CD4-positive, alpha-beta T cell treated with Interleukin-21 for 1 hour (primary cell): ENCODE measurements at places on chromosomes 12 and 14.
A peak's percentile ranks its signal among the peaks of the same experiment; 100 is the strongest.

DNA sequence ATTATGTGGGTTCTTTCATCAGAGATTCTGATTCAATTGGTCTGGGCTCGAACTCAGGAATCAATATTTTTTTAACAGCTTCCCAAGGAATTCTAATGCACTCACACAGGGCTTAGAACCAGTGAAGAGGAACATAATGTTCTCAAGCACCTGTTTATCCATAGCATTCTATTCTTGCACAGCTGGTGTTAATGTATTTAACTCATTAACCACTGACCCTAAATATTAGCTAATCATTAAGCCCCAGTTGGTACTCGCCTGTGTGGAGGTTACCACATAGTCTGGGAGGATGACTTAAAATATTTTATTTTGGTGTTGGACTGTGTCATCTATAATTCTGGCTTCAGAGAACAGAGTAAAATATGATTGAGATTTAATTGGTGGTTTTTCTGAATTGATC, 45.3 kb downstream of the LRP6 start:
- no peak for DNase-seq

DNA sequence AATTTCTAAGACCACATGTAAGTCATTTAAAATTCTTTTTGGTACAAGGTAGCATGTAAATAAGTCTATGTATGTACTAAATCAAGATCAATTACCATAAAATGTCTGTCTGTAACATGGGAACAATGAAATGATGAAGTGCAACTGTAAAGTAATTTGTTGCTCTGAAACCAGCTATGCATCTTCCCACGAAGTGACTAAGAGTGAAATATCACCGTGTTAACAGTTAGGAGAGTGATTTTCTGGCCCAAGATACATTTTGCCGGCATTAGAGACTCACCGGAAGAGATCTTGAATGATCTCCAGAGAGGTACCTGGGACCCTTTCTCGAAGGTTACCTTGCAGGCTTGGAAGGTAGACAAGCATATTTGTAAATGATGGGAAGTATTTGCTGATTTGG, 105.8 kb downstream of the SAMD4A start:
- no peak for DNase-seq

DNA sequence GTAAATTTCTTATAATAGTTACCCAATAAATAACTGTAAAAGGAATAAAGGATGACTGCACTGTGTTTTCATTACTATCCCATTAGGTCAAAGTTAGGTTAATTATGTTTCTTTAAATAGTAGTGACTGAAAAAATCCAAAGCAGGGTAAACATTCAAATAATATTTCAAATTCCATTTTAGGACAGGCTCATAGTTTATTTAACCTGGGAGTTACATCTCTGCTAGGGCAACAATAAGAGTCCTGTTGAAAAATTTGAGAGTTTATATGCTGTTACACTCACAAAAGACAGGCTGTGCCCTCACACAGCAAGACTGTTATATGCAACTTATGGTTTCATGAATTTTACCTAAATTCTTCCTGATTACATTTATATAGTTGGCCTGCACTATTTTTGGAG, 8.0 kb downstream of the ERP27 start:
- DNase-seq: no peak

DNA sequence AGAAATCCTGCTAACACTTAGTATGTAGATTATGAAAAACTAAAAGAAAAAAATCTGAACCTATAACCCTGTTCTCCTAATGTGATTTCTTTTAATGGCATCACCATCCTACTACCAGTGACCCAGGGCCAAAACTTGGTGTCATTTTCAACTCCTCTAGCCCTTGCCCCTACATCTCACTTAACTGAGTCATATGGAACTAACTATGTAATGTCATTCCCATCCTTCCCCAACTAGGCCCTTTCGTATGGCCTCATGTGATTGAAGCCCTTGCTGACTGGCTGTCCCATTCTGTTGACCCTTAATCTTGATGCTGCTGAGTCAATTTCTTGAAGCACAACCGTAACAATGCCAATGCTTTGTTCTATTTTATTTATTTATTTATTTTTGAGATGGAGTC, 7.6 kb downstream of the DMAC2L start:
- no peak for DNase-seq

- no peak for DNase-seq
These were observed 24.4 kb downstream of the B4GALNT3 start for GRCh38 chr12:484096-484495.

DNA sequence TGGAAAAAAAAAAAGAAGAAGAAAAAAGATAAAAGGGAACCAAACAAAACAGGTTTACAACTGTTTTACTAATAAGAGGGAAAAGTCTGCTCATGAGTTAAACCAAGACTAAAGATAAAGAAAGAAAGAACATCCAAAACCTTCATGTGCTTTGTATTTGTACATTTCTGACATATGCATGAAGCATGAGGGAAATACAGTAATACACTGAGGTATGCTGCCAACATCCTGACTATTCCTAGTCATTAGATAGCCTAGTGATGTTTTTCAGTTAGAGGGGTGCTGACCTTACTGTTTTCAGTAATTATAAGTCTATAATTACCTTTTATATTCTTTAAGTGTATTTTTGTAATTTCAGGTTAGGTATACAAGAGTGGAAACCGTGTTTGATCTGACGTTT, 793.3 kb downstream of the DIO2 start:
- no peak for DNase-seq

GRCh38 chr14:61524211-61524806, 171.0 kb upstream of the HIF1A start:
- DNase-seq: no peak

GRCh38 chr14:58191763-58192601, 8.0 kb upstream of the ACTR10 start:
- no peak for DNase-seq

GRCh38 chr14:93941293-93941910, 14.3 kb downstream of the FAM181A start:
- no peak for DNase-seq

- DNase-seq: no peak
These were observed 8.5 kb downstream of the RACGAP1 start for GRCh38 chr12:50016501-50017475.

DNA sequence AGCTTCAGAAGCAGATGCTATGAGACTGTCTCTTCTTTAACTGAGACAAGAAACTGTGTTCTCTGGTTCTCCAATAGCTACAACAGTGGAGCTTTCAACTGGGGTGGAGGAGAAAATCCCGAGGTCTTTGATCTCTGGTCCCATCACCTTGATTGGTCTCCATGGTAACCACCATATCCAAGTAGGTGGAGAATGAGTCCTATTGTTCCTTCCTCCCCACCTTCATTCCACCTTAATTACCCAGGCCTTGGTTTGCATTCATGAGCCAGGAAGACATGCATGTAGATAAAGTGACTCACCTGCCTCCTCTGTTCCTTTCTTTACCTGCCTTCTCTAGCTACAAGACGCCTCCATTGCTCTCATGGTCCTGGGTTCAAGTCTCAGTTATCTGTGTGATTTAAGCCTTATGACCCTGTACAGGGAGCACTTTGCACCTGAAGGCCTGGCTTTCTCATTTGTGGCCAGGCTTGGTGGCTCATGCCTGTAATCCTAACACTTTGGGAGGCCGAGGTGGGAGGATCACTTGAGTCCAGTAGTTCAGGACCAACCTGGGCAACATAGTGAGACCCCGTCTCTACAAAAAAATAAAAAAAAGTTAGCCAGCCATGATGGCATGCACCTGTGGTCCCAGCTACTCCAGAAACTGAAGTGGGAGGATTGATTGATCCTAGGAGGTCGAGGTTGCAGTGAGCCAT, 157.7 kb upstream of the TBX3 start:
- DNase-seq: no peak

- no peak for DNase-seq
These were observed 378.7 kb upstream of the KITLG start for GRCh38 chr12:88958946-88959345.

DNA sequence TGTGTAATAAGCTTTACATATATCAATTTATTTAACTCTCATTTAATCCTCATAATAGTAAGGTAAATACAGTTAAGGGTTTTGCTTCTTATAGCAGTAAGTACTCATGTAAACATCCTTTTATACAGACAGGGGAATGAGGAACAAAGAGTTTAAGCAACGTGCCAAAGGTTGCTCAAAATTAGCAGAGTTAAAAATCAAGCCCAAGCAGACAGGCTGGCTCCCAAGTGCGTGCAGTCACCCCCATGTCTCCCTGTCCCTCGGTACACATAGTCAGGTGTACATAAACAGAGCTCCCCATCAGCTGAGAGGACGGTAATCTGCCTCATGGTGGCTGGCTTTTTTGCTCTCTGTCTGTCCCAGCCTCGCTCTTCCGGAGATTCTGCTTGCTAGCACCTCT, 126.4 kb downstream of the DERA start:
- no peak for DNase-seq

DNA sequence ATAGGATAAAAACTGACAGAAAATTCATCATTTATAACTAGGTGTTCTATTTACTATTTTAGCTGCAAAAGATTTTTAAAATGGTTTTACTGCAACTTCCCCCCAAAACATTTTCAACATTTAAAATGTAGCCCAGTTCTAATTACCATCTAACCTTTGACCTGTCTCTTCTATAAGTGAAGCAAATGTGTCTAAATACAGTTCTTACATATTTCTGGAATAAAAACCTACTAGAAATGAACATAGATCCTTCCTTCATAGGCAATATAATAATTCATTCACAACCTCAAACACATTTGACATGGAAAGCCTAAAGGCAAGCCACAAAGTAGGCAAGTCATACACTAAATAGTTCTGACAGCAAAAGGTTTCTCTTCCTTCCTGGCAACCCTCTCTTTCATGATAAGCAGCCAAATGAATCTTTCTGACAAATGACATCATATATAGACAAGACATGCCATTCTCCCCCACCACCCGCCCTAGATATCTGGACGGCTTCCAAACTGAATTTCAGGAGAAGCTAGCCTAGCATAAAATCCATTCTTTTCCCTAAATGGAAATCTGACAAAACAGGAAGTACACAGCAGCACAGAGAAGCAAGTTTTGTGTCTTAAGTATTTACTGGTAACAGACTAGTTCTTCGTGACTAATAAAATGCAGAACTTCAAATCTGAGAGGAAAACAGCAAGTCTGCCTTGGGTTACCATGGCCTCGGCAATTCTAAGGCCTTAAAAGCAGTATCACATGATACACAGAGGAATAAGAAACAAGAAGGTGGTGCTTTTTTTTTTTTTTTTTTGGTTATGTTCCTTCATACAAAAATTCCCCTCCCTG, 17.2 kb upstream of the ARID4A start:
- DNase-seq: peak; percentile 51

DNA sequence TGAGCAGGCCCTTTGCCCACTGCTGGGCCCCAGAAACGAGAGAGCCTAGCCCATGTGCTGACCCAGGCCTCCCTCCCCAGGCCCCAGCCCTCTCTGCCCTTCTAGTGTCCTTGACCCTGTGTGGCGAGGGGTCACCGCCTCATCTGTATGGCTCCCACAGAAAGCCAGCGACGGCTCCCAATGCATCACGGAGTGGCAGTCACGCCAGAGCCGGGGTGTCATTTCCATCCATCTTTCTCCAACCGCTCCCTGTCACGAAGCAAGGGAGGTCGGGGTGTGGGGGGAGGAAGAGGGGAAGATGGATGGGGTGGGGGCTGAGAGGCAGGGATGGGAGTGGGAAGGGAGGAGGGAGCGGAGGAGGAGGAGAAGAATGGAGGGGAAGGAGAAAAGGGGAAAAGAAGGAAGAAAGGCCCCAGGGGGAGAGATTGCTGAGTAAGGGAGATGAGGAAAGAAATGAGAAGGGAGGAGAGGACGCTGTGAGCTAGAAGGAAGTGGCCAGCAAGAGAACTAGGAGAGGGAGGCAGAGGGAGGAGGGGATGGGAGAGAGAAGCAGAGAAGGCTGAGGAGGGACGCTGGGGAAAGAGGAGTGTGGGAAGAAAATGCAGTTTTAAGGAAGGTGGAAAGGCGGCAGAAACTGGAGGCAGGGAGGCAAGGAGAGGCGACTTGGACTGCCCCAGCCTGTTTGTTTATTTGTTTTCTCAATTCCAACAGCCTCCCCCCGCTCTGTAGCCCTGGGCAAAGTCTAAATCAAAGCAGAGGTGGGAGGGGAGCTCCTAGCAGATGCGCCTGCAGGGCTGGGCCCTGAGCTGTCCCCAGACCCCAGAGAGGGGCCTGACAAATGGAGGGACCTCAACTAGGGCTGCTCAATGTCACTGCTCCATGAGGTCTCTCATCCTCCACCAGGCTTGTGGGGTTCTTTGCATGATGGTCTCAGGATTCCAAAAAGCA, 75.5 kb upstream of the LHX5 start:
- DNase-seq: no peak

DNA sequence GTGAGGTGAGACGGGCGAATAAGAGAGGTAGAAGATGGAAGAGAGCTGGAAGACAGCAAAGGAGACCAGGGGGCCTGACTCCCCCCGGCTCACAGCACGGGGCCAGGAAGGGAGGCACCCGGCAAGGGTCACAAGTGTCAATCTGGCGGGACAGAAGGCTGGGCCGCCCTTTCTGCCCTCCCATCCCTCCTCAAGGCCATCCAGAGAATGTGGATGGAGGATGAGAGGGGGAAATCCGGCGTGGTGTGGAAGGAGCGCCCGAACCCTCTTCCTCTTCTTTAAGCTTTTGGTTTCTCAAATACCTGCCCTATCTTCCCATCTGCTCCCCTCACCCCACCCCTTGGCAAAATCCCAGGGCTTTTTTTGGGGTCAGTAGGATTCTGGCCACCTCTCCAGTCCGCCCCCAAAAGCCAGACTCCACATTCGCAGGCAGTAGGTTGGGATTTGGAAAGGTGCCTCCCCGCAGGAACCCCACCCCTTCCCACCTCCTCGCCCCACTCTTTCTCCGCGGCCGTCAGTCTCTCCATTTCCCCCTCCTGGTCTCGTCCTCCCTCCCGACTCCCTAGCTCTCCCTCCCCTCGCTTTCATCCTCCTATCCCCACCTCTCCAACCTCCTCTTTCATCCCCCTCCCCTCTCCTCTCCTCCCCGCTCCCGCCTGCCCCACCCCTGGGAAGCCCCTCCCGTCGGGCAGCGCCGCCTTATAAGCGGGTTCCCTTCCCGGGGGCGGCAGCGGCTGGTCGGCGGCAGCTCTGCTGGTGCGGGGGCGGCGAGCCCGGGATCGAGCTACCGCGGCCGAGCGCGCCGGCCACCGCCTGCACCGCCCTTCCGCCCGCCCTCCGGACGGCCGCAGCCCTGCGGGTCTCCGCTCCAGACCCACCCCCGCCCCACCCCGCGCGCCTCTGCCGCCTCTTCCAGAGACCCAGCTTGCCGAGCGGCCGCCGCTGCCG, at the start of gene PTMS:
PTMS (plus strand) TSS at position 730 of the 948 bp plus-strand sequence. CDS start 343 bp downstream, outside the sequence.
- DNase-seq: no peak

DNA sequence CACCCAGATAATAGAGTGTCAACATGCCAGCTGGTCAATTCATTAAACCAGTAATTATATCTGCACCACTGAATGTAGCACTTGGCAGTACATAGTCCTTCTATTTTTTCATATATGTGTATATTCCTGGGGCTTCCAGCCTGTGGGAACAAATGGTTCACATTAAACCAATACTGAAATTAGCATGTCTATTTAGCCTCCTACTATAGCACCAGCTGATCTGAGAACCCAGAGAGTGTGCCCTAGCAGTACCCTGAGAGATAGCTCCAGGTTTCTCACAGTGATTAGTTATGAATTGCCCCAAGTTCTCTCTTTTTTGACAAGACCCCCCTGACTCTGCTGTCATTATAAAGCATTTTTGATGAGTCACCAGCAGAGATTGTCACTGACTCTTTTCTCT, 1097.3 kb upstream of the FLRT2 start:
- DNase-seq: no peak
